ENCODE measurements at places on chromosomes 4 and X.

DNA sequence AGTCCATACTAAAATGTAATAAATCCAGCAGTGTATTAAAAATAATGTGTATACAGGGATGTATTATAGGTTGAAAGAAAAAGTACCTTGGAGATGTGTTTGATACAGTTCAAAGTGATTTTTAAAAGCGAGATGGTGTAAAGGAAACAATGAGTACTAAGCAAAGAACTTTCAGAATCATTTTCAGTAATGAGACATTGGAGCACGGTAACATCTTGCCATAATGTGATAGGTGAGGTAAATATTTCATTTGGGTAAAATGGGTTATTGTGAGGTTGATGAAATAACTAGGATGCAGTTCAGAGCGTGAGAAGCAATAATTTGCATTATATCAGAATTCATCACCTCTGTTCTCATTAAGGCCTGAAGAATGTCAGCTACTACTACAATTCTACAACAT, 25.9 kb downstream of the EIF2S3 start:
- DNase-seq: no peak

GRCh38 chr4:164888096-164888715, 11.2 kb downstream of the APELA start:
- no peak for DNase-seq

- no peak for DNase-seq
Observed at GRCh38 chr4:46974891-46975543, 18.4 kb downstream of the GABRA4 start.

DNA sequence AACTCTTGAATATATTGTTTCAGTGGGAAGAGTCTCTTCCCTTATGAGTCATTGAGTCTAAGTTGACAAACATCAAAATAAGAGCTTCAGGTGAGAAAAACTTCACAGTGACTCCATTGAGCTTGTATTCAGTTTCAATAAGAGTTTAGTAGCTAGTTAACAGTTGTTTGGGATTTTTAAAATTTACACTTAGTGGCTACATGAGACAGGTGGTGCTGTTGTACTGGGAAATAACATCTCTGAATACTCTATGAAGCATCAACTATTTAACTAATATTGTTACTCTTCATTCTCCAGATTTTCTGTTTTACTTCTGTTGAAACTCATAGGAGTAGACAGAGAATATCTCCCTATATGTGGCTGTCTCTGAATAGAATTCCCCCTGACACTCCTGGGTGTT, 1609.1 kb downstream of the C4orf33 start:
- no peak for DNase-seq

DNA sequence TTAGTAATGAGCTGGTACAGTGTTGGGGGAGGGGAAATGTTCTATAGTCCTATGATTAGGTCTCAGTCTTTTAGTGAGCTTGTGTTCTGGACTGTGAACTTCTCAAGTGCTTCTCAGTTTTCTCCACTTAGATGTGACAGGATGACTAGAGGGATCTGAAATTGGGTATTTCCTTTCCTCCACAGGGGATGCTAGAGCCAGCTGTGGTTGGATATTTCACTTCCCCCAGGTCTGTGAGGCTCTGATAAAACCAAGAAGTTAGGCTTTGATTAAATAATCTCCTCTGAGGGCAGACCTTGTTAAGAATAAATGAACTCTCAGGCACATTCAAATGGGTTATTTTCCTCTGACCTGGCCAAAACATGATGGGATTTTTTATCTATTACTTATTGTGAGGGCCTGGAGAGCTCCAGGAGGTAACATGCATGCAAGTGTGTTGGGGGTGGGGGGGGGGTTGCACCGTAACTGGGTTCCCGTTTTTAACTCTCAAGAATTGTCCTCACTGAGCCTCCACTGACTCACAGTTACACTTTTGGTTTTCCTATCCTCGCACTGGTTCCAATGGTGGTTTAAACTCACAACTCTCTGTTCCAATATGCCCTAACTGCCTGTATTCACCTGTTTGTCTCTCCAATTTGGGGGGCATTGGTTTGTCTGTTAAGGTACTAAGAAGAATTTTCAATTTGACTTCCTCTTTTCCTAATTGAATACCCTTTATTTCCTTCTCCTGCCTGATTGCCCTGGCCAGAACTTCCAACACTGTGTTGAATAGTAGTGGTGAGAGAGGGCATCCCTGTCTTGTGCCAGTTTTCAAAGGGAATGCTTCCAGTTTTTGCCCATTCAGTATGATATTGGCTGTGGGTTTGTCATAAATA, 28.1 kb upstream of the GLRA3 start:
- no peak for DNase-seq

- DNase-seq: no peak
Observed at GRCh38 chrX:39605866-39606265, 491.9 kb downstream of the BCOR start.

- DNase-seq: no peak
Observed at GRCh38 chr4:23401572-23401971, 488.3 kb downstream of the PPARGC1A start.

DNA sequence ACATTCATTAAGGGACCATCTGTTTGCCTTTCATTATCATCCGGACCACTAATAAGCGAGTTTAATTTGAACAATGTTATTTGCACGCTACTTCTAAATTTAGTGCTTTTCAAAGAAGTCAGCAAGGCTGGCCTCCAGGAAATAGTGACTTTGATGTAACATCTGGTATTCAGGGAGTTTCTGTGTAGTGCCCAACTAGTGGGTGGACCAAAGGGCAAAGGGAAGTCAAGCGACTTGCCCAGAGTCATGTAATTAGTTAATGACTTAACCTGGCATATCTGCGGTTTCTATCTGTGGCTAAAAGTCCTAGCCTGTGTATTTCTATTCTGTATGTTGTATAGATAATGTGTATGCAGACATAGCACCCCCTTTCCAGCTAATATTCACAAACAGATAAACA, 56.3 kb upstream of the LCORL start:
- DNase-seq: no peak

DNA sequence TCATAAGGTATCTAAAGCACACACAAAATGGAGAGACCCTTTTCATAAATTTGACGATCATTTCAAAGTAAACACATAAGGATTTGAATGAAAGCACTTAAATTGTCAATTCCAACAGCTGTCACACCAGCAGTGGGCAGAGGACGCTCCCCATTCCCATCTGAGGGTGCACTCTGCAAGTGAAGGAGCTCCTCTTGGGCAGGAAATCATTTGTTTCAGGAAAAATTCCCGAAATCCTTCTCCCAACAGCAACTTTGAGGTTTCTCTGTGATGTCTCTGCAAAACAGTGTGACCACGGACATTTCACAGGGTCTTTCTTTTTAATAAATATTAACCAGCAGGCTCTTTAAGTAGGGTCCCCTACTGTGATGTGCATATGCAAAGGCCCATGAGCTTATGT, 111.0 kb downstream of the EPHA5 start:
- no peak for DNase-seq

DNA sequence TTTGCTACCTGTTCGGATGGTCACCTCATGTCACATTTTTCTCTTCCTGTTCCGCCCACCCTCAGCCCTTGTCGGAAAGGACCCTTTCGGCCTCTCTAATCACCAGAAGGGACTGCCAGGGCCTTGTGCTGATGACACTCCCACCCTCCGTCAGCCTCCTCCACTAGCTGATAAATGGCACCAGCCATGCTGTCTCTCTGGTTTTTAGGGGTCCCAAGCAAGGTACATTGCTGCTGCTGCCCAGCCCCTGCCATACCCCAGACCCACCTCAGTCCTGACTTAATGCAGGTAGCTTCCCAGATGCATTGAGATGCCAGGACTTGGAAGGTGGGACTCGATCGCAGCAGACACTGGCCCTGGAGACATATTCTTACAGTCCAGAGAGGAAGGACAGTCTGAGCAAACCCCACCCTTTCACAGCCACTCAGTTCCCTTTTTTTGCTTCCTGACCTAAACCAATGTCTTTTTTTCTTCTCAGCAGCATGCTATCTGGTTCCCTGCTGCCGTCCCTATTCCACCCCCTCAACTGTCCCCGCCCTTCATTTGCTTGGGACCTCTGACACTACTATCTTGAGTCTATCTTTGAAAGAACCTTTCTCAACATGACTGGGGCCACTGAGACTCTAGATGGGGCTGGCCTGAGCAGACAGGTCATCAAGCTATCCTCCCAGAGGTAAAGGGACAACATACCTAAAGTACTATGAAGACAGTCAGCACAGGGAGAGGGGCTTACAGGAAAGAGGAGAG, at the start of gene BTK:
Gene BTK, minus strand, starts transcription at position 397 of the 747 bp plus-strand sequence. CDS start 10,907 bp downstream, outside the sequence.
- no peak for DNase-seq

DNA sequence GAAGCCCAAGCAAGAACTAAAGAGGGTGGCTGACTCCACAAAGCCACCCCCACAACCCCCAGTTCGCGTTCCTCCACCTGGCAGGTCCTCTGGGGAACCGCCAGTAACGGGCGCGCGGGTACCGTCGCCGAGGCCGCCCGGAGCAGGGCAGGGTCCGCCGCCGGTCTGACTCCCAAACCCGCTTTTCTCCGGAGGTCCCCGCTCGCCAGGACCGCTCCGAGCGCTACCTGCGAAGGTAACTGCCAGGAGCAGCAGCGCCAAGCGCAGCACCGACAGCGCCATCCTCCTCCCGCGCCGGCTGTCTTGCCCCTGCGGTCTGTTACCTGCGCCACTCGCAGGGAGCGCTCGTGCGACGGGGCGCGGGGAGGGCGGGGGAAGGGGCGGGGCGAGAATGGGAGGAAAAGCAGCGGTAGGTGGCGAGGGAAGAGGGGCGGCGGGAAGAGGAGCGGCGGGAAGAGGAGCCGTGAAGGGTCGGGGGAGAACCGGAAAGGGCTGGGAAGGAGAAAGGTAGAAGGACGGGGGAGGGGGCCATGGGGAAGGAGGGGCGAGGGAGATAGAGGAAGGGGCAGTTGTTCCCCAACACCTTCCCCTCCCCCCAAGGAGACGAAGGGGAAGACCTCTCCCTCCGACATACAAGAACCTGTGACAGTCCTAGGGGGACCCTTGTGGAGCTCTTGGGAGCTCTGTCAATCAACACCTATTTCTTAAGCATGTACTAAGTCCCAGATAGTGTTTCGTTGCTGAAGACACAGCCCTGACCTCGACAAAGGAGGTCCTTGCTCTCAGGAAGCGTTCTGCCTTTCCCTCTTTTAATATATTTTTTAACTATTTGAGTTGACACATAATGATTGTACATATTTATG, at the start of gene SPINK2:
Gene SPINK2, minus strand, starts transcription at position 321 of the 863 bp plus-strand sequence. Its CDS starts 39 bp downstream, at position 282.
- DNase-seq: peak; percentile 85

DNA sequence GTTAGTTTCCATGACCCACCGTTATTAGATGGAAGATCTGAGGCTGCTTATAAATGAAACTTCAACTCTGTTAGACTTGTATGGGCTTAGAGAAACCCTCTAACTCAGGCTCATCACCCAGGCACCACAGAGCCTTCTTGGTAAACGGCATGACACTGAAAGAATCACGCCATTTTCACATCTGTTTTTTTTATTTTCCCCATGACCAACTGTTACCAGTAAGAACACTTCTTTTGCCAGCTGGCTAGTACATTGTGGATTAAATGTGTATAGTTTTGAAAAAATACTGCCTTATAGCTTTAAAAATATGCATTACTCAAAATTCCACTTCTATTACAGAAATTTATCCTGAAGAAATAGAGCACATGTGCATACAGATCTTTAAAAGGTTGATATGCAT, 48.0 kb upstream of the APELA start:
- no peak for DNase-seq

DNA sequence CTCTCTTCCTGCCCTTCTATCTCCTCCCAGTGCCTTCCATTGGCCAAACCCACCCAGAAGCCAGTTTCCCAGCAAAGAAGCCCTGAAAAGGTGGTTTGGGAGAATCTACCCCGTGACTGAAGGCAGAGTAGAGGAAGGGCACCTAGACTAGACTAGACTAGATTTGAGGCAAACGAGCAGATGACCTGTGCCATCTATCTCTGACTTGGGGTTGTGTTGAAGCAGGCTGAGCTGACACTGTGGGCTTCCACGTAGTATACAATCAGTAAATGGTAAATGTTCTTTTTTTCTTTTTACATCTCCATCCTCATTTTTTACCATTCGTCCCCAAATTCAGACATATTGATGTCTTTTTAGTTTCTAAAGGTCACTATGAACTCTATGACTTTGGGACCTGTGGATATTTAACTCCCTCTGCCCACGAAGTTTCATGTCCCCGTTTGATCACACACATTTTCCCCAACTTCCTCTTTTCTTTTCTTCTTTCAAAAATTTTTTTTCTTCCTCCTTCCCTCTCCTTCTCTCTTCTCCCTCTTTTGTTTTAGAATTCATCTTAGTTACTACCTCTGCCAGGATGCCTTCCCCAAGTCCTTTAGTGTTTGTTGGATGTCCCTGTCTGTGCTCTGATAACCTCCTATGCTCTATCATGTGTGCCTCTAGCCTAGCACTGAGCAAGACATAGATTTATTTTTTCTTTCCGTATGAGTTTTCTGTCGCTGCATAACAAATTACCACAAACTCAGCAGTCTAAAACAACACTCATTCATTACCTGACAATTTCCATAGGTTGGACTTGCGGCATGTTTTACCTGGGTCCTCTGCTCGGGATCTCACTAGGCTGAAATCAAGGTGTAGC, 6.2 kb upstream of the AFF1 start:
- DNase-seq: no peak

GRCh38 chr4:110680265-110680664, 57.4 kb upstream of the PITX2 start:
- no peak for DNase-seq

Data from D341Med (cell line).